Urinary bladder (tissue), 4 donors: ENCODE measurements at places on chromosomes 1 and 21. TPM values are rescaled to one million over a fixed set of nuclear protein-coding genes. Genes with fewer than 3 reads are reported as not detected.

The PTGS2 gene
- total RNA-seq: 14.0 TPM

The TXNIP gene
- 920 TPM for total RNA-seq

The ALX3 gene
- total RNA-seq: 0.21 TPM

The VWA5B1 gene
- total RNA-seq: 0.58 TPM

The WNT2B gene
- total RNA-seq: 55.2 TPM

The FGR gene
- total RNA-seq: 3.4 TPM

The AKR7A3 gene
- 0.53 TPM for total RNA-seq

The CR1L gene
- 1.7 TPM for total RNA-seq

The IQGAP3 gene
- total RNA-seq: 11.8 TPM

The LCK gene
- 0.90 TPM for total RNA-seq

The BMP8B gene
- total RNA-seq: 1.6 TPM

The RNF186 gene
- not detected for total RNA-seq

The SLC44A3 gene
- 11.8 TPM for total RNA-seq

The CYP4Z1 gene
- total RNA-seq: 0.53 TPM

The SLC16A4 gene
- total RNA-seq: 15.4 TPM

The IL12RB2 gene
- total RNA-seq: 6.0 TPM

The ATP6V1G3 gene
- not detected for total RNA-seq

The CD1B gene
- not detected for total RNA-seq

The OLIG2 gene
- total RNA-seq: not detected

The RAB7B gene
- total RNA-seq: 11.5 TPM

The SH2D5 gene
- total RNA-seq: not detected

The TFF2 gene
- not detected for total RNA-seq

The ERICH3 gene
- total RNA-seq: 0.79 TPM
